A549 treated with Mapracorat at 1 μM for 4 hours (cell line): ENCODE measurements at places on chromosomes 2 and 18. TPM values are rescaled to one million over a fixed set of nuclear protein-coding genes. Genes with fewer than 3 reads are reported as not detected.

Gene KCNG3
- total RNA-seq, result 0.59 to 0.86 TPM (median 0.70 TPM) in 5 replicates

Gene GMCL1
- total RNA-seq, result 7.1 to 12.1 TPM (median 9.9 TPM) in 5 replicates

Gene ALLC
- total RNA-seq, result 0.07 TPM in 1 of 5 replicates, not detected in the others

Gene GKN1
- 0.30 to 1.00 TPM (median 0.56 TPM) in 5 replicates for total RNA-seq

Gene BARD1
- 4.9 to 7.8 TPM (median 6.2 TPM) in 5 replicates for total RNA-seq
